Nucleus accumbens (tissue), 56 donors: ENCODE measurements at places on chromosomes 3 and 15.
A peak's percentile ranks its signal among the peaks of the same experiment; 100 is the strongest.

GRCh38 chr15:91521996-91522395, 331.5 kb upstream of the SLCO3A1 start:
- no peak for DNase-seq

DNA sequence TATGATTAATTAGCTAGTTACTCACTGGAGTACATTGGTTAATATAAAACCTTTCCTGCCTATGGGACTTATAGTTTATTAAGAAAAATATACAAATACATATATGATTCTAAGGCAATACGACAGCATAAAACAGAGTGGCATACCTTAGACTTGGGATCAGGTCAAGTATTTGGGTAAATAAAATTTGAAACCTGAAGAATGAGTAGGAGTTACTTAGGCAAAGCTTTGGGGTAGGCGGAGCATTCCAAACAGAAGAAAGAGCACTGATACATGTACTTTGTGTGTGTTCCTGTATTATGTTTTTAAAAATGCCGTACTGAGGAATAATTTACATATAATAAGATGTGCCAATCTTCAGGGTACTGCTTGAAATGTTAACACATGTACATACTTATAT, 15.1 kb downstream of the ZPLD1 start:
- no peak for DNase-seq

DNA sequence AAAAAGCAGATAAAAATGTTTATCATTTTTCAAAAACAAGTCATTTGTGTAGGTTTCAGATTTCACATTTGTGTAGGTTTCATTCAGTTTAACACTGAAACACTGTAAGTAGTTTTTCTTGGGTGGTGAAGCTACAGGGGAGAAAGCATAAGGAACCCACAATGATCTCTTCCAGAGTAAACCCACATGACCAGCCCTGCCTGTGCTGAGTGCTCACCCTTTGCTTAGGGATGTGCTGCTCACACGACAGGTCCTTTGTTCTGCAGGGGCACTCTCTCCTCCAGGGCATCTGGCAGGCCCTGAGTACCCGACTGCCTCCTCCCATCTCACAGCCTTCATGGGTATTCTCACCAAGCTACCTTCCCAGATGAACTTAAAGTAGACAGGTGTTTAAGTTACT, 28.9 kb downstream of the ZXDC start:
- no peak for DNase-seq

GRCh38 chr3:55709411-55710012, 222.4 kb upstream of the WNT5A start:
- no peak for DNase-seq

DNA sequence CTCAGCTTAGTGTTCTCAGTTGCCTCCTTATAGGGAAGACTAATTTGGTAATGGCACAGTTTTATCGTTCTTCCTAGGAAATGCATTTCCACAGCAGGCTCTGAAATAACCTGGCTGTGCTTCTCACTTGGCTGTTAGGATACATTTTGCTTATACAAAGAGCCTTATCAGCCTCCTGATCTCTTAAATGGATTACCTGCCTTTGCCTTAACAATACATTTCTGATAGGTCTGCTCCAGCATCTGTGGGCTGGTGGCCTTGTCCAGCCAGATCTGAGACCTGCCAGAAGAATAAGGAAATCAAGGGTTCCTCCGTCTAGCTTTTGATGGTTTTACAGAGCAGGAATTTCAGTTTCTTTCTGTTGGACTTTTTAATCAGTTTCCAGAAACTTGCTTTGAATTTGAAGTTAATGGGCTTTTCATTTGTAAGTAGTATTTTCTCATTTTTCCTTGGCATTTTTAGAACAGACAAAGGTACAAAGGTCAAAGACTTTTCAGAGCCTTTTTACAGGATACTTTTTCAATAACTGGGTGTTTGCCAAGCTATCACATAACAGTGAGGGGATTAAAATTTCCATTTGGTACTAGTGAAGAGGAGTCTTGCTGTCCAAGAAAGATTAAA, 116.3 kb downstream of the AKAP13 start:
- no peak for DNase-seq

GRCh38 chr3:64267721-64268604, 42.7 kb upstream of the PRICKLE2 start:
- peak; percentile 76 for DNase-seq

DNA sequence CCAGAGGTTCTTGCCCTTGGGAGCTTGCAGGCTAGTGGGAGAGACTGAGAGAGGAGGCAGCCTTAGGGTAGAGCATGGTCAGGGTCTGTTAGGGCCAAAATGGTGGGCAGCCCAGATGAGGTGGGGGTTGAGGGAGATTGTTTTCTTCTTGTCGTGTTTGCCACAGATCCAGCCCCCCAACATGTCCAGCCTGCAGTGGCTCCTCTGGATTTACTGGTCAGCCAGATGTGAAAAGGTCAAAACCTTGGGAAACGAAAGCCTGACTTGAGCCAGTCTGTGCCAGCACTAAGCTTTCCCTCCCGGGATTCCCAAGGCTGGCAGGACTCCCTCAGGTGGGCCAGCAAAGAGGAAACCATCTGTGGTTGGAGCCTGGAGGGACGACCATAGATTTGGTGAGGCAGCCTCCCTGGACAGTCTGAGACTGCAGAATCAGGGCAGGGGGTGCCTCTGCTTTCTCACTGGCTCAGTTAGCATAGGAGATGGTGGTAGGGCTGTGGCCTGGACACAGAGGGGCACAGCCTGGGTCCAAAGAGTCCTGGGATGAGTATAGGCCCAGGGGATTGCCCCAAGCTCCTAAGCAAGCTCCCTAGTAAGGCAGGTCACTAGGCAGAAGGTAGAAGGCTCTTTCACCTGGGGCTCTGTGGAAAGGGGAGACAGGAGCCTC, 51.2 kb upstream of the PRR23C start:
- DNase-seq = no peak

DNA sequence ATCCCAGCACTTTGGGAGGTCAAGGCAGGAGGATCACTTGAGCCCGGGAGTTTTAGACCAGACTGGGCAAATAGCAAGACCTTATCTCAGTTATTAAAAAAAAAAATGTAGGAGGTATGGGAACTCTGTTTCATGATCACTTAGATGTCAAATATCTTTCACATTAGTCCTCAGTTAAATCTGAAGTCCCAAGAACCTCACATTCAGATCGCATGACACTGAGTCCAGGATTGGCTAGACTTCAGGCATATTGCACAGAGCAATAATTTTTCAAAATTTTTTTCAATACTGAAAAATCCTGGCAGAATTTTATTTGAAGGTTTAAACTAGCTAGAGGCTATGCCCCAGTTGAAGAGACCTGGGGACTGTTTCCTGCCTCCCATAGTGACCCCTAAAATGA, 56.3 kb upstream of the ZNF148 start:
- DNase-seq = no peak

- no peak for DNase-seq
Observed at GRCh38 chr3:178847190-178847589, 224.4 kb downstream of the ZMAT3 start.

GRCh38 chr3:42728056-42728455, 25.5 kb upstream of the HHATL start:
- DNase-seq = no peak

DNA sequence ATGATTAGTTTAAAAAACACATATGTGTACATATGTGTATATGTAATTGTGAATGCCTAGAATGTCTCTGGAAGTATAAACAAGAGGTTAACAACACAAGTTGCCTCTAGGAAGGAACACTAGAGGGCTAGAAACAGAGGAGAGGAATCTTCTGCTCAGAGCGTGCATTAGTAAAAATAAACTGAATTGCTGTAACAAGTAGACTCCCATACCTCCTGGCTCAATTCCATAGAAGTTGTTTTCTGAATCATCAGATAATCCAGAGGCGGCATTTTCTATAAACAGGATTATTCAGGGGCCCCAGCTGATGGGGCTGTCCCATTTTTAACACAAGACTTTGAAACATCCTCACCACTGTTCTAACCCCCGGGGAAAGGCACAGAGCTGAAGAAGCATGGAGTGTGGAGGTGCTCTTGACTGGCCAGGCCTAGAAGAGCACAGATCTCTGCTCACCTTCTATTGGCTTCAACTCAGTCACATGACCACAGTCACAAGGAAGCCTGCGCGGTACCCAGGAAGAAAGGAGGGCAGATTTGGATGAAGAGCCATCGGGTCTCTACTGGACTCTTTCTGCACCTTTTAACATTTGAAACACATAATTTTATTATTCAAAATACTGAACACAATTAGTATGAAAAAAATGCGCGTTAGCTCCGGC, 145.7 kb downstream of the TLE3 start:
- no peak for DNase-seq

DNA sequence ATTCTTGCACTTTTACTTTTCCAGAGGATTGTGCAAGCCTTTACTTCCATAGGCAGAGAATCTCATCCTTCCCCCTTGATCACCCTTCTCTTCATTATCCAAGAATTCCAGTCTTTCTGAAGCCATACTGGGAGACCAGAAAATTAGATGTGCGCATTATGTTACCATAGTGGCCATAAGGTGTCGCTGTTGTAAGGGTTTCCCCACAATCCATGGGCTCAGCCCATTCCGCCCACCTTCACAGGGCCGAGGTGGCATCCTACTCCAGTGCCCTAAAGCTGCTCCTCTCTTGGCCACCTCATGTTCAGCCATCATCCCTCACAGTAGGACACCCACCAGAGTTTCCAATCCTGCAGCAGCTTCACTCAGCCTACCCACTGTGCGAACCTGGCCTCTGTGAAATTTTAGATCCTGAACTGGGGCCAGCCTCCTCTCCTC, 35.0 kb downstream of the CTSH start:
- peak; percentile 40 for DNase-seq

DNA sequence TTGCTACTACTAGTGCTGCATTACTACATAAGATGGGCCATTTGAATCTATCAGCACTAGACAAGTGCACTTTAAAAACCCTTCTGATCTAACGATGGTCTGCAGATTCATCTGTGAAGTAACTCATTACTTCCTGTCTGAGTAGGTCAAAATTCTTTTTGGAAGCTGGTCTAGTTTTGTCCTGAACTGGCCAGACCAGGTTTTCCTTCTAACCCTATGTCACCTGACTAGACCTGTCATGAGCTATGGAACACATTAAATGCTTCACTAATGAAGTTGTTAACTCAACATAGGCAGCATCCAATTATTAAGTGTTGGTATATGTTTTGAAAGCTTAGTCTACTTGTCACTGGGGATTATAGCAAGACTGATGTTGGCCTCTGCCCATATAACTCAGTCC, 10.1 kb upstream of the RBM5 start:
- DNase-seq = no peak

- no peak for DNase-seq
Observed at GRCh38 chr3:124318014-124318413, 326.1 kb upstream of the ROPN1 start.

GRCh38 chr15:69819371-69819770, 278.3 kb downstream of the TLE3 start:
- DNase-seq = no peak

DNA sequence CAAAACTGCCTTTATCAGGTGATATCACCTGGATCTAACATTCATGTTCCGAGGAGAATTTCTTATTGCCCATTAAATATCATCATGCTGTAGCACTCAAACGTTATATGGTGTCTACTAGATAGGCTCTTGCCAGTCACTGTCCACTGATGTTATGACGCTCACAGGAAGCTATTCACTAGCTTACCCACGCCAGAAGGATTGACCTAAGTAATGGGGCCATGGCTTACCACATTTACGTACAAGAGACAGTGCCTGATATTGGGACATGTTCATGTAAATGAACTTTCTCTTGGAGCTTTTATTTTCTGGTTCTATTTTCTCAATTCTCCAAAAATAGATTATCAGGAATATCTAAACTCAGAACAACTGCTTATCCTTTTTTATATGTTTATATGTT, 91.7 kb upstream of the NAALADL2 start:
- no peak for DNase-seq

- no peak for DNase-seq
Observed at GRCh38 chr3:106209482-106209881, 340.7 kb upstream of the CBLB start.

DNA sequence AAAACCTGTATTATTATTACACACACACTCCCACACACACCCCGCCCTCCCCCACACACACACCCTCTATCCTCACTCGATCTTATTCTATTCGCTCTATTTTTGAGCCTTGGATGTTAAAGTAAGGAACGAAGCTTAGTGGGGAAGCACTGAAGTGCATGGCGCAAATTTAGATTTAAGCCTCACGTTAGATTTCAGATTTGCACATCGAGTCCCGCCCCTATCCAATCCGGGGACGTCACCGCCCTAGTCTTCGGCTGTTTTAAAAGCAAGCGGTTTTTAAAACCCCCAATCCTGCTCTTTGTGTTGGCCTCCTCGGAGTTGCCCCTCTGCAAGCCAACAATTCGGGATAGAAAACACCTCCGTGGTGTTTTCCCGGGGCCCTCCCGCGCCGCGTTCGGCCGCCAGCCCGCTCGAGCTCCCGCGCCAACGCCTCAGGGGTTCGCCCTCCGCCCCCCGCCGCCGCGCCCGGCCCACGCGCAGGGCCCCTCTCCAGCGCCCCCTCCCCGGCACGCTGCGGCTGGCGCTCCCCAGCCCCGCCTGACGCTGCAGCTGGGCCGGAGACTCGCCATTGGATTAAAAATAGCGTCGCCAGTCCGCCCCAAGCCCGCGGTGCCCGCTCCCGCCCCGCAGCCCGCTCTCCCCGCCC, at the start of gene USP13:
Gene USP13 (plus strand): TSS at position 594 of the 649 bp plus-strand sequence. CDS start 186 bp downstream, outside the sequence.
- DNase-seq = peak; percentile 48

GRCh38 chr3:115322901-115323300, 175.8 kb upstream of the ZBTB20 start:
- DNase-seq = no peak

GRCh38 chr3:51947215-51947900, 5.2 kb downstream of the PARP3 start:
- no peak for DNase-seq

DNA sequence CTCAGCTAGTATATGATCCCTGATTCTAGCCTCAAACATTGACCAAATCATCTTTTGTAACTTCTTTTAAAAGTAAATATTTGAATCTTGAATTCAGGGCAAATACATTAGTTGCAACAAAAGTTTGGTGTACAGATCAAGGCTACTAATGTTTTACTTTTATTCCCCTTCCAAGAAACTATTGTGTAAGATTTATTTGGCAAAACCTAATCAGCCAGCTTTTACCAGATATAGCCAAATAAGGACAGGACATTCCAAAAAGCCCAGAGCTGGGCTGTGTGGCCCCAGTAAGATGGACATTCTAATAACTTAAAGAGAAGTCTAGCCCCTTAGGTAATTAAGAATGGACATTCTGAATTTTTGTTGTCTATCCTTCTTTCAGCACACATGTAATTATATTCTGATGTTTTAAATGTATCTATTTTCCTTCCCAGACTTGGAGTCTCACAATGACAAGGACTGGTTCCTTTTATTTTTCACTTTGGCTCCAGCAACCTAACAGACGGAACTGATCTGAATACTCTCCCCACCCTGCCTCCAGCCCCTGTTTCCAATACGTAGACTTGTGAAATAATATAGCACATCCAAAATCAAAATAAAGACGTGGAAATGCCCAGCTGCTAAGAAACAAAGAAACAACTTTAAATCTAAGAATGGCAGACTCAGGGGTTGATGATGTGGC, 48.1 kb downstream of the STARD5 start:
- DNase-seq = no peak

GRCh38 chr3:9673082-9673481, 23.8 kb downstream of the MTMR14 start:
- no peak for DNase-seq
